ENCODE measurements at places on chromosomes 13 and 19.

- no peak for DNase-seq
Observed at GRCh38 chr19:7670790-7671189, 1.9 kb downstream of the RETN start.

GRCh38 chr19:50870417-50871089 lies 2.7 kb upstream of the KLK2 start:
- DNase-seq, result no peak

GRCh38 chr13:102651892-102652291 lies 43.0 kb downstream of the METTL21C start:
- DNase-seq, result no peak

DNA sequence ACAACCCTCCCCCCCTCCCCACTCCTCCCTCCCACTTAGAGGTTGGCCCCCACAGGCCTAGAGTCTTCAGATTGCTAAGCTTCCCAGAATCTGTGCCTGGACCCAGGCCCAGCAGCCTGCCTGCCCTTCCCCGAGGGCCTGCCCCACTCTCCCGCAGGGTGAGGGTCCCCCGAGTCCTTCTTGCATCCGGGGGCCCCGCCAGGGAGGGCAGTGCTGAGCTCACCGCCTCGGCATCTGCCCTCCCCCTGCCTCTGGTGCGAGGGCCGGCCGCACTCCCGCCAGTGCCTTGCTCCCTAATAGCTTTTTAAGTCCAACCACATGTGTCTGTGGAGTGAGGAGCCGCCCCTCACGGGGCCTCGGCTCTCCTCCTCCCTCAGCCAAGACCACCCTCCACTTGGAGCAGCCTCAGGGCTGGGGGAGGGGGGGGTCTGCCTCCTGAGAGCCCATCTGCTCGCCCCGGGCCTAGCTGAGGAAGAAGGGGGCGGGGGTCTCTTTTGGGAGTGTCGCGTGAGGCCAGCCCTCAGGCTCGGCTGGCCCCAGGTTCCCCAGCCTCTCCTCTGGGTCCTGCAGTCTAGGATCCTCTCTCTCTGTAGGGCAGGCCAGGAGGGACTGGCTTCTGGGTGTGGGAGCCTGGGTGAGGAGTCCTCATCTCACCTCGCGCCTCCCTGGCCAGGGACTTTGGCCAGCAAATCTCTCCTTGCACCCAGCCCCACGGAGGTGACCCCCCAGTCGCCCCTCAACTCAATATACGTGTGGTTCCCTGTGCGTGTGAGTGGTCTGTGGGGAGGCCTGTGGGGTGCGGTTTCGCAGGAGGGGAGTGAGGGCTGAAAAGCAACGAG lies 47.2 kb downstream of the LYL1 start:
- no peak for DNase-seq

GRCh38 chr19:2529473-2529918 lies 53.6 kb downstream of the GADD45B start:
- no peak for DNase-seq

GRCh38 chr13:26561651-26562511 lies 4.4 kb downstream of the WASF3 start:
- no peak for DNase-seq

DNA sequence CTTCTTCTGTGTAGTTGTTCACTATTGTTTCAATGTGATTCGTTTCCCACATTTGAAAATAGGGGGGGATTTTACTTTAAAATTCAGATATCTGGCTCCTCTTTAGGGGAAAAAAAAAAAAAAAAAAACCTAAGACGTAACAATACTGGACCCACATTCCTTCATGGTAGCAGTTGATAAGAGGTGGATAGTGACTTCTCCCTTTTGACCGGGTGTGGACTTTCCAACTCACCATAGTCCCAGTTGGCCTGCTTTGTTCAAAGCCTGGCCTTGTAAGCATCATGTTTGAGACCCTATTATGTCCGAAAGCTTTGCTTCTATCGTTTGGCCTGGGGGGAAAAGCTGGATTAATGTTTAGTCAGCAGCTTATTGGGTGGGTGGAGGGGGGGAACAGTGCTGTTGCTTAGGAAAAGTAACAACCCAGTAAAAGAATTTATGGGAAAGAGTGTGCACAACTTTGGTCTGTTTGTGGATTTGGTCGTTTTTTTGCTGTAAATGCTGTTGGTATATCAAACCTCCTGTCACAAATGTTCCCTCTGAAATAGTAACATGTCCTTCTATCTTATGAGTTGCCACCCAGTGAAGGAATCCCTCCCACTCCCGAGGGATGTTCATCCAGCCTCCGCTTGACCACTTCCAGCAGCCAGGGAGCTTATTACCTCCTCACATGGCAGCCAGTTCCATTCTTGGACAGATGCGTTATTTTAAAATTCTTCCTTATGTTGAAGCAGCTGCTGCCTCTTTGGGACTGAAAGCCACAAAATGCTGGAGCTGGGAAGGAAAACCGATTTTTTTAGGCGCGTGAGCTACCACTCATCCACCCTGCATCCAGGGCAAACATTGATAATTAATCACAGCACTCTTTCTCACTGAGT lies 10.4 kb downstream of the SAMD4B start:
- no peak for DNase-seq
